M059J (cell line): ENCODE measurements at places on chromosomes 2 and 18.

DNA sequence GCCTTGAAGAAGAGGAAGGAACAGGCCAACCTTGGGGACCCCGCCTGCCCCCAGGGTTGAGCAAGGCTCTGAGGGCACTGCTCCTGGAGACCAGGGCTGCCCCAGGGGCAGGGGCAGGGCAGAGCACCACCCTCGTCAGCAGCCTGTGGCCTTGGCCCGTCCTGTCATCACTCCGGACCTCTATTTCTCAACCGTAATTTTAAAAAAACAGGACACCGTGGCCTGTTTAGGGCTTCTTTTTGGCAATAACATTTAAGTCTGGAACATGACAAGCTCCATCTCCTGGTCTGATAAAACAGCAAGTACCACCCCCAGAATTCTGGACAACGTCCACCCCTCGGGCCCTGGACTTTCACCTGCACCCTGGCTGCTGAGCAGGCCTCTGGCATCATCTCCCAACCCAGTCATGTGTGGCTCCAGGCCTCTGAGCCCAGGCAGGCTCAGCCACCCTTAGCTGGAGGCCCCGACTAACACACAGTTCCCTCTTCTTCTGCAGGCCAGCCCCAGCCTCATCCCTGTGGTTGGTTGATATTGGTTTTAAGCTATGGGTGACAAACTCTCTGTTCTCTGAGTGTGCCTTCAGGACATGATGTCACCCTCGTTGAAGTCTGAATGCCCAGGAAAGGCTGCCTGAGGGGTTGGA lies 22.6 kb upstream of the ID2 start:
- DNase-seq = no peak

GRCh38 chr2:135043345-135043744 lies 3.9 kb downstream of the MAP3K19 start:
- no peak for DNase-seq

DNA sequence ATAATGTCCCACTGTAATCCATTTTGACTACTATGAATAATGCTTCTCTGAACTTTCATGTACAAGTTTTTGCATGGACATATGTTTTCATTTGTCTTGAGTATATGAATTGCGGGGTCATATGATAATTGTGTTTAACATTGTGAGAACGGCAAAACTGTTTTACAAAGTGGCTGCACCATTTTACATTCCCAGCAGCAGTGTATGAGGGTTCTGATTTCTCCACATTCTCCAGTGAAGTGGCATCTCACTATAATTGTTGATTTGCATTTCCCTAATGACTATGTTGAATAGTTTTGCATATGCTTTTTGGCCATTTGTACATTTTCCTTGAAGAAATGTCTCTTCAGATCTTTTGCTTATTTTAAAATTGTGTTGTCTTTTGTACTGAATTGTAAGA lies 20.1 kb downstream of the NCOA1 start:
- DNase-seq = no peak

GRCh38 chr2:188353282-188353681 lies 61.6 kb downstream of the GULP1 start:
- DNase-seq = no peak

- no peak for DNase-seq
These were observed 47.2 kb downstream of the PRKRA start for GRCh38 chr2:178403671-178404306.

- no peak for DNase-seq
These were observed 30.9 kb downstream of the FAP start for GRCh38 chr2:162212366-162212765.

- DNase-seq = no peak
These were observed 128.4 kb downstream of the INO80D start for GRCh38 chr2:205957452-205958154.
